HAP-1 (cell line): ENCODE measurements at places on chromosomes 1 and 21.

DNA sequence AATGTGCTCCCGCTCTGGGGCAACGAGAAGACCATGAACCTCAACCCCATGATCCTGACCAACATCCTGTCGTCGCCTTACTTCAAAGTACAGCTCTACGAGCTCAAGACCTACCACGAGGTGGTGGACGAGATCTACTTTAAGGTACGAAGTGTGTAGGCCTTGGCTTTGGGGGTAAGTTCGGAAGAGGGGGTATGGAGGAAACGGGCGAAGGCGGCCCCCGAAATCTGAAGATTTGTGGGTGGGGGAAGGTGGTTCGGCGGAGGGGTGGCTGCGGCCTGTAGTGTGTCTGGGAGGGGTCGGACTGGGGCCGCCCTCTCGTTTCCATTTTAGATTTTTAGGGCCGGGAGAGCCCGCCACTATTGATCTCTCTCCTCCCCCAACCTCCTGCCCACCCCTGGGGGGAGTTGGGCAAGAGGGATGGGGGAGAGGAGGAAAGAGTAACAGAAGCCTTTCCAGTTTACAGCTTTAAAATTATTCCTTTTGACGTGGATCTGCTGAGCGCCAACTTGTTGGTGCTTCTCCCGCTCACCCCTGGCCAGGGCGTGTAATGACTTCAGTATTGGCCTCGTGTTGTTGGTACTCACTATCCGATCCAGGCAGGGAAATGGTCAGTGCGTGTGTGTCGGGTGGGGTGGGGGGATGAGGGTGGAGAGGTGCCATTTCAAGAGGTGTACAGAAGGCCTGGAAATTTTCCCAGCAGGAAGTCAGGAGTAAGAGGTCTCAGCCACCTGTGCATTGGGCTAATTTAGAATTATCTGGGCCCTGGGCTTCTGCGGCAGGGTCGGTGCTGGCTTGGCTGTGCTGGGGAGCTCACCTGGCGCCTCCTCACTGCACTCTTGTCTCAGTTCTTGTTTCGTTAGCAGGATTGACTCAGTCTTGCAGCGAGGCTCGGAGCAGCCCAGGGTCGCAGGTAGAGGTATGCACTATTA lies 880 bp downstream of the PRPF38B start:
- peak; percentile 60 for DNase-seq

- DNase-seq: no peak
Measured at GRCh38 chr21:41521489-41522027, 13.6 kb upstream of the TMPRSS2 start.

GRCh38 chr1:115842948-115843347 lies 2.0 kb upstream of the NHLH2 start:
- no peak for DNase-seq

DNA sequence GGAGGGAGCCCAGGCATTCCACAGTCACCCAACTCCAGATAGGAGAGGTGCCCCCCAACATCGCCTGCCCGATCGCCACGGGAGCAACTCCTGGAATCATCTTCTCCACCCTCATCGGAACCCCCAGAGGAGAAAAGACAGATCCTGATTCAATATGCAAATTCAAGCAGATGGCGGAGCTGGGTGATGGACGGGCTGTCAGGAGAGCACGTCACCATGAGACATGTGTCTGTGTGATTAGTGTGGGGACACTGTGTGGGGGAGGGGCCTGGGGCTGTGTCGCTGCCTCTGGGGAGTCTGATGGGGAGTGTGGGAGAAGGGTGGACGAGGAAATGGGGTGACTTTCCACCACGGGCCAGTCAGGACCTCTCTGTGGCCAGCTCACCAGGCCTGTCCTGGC lies 90.2 kb upstream of the CSF3R start:
- DNase-seq: no peak

GRCh38 chr1:161952607-161953172 lies 71.0 kb downstream of the OLFML2B start:
- no peak for DNase-seq

- DNase-seq: no peak
Measured at GRCh38 chr1:17764591-17764990, 9.5 kb downstream of the ACTL8 start.

- no peak for DNase-seq
Measured at GRCh38 chr1:89589515-89589914, 43.4 kb upstream of the LRRC8C start.
